ENCODE measurements at places on chromosomes 6 and 20.

- no peak for DNase-seq
Measured at GRCh38 chr6:42131531-42131930, 10.9 kb downstream of the C6orf132 start.

DNA sequence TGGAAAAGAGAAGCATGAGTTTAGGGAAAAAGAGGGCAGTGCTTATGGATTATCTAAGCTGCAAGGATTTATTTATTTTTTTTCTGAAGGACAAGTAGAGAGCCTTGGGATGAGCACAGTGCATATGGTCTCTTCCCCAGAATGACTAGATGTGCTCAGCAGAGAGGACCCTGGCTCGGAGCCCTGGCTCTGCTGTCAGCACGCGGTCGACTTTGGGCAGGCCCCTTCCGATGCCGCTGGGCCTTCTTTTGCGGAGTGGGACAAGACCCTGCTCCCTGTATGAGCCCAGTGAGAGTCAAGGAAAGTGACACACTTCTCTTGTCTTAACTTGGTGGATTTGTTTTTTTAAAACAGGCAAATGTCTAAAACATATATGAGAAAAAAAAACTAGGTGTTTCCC, 51.4 kb downstream of the LRRC1 start:
- no peak for DNase-seq

GRCh38 chr20:63227260-63227659, 8.4 kb upstream of the BIRC7 start:
- DNase-seq, result no peak

DNA sequence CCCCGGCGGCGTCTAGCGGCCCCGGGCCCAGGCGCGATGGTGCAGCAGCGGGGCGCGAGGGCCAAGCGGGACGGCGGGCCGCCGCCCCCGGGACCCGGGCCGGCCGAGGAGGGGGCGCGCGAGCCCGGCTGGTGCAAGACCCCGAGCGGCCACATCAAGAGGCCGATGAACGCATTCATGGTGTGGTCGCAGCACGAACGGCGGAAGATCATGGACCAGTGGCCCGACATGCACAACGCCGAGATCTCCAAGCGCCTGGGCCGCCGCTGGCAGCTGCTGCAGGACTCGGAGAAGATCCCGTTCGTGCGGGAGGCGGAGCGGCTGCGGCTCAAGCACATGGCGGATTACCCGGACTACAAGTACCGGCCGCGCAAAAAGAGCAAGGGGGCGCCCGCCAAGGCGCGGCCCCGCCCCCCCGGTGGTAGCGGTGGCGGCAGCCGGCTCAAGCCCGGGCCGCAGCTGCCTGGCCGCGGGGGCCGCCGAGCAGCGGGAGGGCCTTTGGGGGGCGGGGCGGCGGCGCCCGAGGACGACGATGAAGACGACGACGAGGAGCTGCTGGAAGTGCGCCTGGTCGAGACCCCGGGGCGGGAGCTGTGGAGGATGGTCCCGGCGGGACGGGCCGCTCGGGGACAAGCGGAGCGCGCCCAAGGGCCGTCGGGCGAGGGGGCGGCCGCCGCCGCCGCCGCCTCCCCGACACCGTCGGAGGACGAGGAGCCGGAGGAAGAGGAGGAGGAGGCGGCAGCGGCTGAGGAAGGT, 715 bp downstream of the SOX12 start:
- DNase-seq, result no peak

DNA sequence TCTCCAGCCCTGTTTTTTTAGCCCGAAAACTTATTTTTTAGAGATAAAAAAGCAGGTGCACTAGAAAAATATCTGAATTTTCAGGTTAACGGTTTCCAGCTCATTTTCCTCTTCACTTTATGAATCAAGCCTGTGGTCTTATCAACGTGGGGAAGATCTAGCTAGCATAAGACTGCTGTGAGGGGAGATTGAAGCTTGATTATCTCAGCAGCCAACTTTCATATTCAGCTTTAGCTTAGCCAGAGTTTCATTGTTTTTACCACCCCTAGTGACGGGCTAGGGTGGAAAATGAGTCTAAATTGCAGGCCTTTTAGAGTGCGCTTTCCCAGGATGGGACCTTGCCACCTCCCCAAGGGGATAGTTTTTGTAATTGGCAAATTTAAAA, 11.9 kb upstream of the RBM38 start:
- DNase-seq, result no peak

DNA sequence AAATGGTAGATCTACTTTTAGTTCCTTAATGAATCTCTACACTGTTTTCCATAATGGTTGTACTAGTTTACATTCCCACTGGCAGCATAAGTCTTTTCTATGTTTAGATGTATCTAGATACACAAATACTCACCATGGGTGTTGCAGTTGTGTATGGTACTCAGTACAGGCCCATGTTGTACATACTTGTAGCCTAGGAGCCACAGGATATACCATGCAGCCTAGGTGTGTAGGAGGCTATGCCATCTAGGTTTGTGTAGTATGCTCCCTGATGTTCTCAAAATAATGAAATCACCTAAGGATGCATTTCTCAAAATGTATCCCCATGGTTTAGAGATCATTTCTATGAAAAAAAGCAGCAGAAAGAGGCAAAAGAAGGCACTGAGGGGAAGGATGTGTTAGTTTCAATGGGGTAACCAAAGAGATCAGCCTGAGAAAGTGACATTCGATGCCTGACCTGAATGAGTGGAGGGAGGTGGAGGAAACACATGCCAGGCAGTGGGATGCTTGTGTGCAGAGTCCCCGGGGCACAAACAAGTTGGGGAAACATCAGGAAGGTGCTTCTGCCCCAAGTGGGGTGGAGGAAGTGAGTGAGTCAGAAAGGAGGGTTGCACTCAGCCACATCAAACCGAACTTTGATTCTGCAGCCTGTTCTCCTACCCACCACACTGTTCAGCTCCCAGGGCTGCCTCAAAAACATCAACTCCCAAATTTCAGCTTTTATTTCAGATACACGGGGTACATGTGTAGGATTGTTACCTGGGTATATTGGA, 191.2 kb downstream of the ZNF217 start:
- no peak for DNase-seq

- DNase-seq, result no peak
Measured at GRCh38 chr20:25148181-25148981, 47.1 kb upstream of the ENTPD6 start.

- no peak for DNase-seq
Measured at GRCh38 chr6:134379599-134379998, 61.7 kb upstream of the SGK1 start.

DNA sequence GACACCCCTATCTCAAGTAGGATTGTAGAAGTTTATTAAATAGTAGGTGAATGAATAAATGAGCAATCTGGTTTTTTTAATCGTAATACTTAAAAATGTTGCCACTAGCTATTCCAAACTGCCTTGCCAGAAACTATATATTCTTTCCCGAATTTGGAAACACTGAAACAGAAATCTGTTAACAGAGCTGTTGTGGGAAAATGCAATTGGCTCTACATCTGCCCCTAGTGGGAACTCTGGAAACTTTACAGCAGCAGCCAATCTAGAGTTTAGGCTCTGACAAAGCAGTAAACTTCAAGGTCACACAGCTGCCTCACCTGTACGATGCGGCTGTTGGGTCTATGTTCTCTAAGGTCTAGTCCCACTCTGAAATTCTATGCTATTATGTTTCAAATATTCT, 41.7 kb downstream of the SYNE1 start:
- DNase-seq, result no peak

DNA sequence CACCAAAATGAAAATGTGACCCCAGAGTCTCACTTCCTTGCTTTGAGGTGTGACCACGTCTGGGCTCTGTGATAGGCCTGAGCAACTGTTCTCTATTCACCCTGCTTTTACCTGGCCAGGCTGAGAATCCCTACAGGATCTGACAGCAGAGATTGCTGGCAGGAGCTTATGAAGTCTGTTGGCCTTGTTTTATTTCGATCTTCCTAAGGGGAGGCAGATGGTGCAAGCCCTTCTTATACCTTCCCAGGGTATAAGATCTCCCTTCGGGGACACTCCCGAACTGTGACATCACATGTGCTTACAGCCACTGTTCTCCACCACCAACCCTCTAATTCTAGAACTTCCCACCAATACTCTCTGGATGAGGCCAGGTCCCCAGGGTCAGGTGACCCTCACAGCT, 26.8 kb downstream of the MYT1 start:
- DNase-seq, result no peak

- no peak for DNase-seq
Measured at GRCh38 chr20:62567246-62568044, 74.9 kb upstream of the SLCO4A1 start.

DNA sequence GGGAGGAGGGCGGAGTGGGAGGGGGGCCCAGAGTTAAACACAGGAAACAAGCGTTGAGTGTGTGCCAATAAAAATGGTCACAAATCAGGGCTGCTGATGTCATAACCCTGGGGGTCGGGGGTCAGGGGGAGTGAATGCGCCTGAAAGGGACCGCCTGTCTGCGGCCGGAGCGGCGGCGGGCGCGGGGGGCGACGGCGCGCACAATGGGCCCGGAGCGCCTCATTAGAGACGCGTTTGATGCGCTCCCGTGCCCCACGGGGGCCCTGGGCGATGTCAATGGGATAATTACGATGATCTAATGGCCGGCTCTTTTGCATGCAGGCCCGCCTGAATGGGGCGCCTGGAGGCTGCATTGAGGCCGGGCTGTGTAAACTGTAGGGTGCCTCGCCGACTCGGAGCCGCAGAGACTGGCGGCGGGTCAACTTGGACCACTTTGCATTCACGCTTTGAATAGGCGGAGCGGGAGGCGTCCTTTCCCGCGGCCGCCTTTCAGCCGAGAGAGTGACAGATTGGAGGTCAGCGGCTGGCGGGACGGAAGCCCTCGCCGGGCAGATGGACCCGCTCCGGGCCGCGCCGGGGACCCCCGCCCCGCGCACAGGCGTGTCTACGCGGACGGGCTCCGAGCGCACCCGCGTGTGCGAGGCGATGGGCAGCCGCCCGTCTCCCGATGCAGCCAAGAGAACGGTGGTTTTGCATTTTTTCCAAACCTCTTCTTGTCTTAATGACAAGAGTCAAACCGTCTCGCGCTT, 296.1 kb downstream of the TFAP2C start:
- DNase-seq, result no peak

DNA sequence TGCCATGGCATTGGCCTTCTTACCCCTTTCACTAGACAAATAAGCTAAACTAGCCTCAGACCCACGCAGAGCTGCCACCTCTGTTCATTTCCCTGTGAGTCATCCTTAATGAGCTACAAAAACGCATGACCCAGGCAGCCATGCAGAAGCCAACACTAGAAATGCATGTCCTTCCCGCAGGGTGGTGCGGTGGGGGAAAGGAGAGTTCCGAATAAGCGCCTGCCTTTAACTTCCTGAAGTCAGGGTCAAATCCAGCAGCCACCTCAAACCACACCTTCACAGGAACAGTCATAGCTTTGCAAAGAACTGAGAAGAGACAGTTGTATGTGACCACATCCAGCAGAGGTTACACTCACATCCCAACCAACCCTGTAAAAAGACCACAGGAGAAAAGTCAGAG, 40.4 kb downstream of the IRF4 start:
- DNase-seq, result no peak

GRCh38 chr6:164108869-164109769, 694.6 kb downstream of the QKI start:
- DNase-seq, result no peak

DNA sequence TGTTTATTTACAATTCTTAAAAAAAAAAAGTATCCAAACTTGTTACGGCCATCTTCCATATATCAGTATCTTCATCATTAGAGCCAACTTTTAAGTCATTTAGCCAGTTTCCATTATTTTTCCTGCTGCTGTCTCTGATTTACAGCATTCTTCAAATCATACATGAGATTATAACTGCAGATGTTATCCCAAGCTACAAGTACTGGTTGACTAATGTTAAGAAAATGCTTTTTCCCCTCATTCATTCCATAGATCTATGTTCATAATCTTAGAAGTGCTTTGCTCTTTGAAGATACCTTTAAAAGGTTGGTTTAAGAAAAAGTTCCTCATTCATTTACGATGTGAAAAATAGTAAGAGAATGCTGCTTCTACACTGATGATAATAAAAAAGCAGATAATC, 158.7 kb downstream of the RNGTT start:
- no peak for DNase-seq

DNA sequence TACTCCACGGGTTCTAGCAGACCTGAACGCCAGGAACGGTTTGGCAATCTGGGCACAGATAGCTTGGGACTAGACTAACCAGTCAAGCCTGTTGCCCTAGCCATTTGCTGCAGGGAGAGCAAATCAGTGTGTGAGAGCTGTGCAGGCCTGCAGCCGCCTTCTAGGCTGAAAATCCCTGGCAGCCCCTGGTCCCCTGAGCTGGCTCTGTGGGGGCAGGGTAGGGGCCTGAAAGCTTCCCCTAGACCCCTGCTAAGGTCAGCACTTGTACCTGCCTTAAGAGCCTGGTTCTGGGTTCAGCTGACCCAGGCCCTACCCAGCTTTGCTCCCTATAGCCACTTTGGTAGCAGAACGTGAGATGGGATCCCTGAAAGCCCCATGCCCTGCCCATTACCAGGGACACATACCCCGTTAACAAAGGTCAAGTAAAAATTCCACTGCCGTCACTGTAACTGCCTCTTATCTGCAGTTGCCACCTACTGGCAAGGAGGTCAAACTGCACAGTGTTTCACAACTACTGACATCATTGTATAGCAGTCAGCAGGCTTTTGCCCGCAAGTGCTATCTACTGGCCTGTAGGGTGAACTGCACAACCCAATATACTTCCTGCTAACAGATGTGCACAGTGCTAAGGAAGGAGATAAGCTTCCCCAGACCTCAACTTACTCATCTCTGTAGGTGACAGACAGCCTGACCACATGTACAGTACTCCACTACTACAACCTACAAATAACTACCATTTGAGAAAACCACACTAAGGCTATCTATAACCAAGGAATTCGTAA, 95.1 kb upstream of the OLIG3 start:
- peak; percentile 57 for DNase-seq

- DNase-seq, result no peak
Measured at GRCh38 chr6:154878871-154879491, 116.1 kb upstream of the TIAM2 start.

Measured in HCT116 (cell line).